Esophagus squamous epithelium (tissue), 5 donors: ENCODE measurements at places on chromosomes 5 and 9.

DNA sequence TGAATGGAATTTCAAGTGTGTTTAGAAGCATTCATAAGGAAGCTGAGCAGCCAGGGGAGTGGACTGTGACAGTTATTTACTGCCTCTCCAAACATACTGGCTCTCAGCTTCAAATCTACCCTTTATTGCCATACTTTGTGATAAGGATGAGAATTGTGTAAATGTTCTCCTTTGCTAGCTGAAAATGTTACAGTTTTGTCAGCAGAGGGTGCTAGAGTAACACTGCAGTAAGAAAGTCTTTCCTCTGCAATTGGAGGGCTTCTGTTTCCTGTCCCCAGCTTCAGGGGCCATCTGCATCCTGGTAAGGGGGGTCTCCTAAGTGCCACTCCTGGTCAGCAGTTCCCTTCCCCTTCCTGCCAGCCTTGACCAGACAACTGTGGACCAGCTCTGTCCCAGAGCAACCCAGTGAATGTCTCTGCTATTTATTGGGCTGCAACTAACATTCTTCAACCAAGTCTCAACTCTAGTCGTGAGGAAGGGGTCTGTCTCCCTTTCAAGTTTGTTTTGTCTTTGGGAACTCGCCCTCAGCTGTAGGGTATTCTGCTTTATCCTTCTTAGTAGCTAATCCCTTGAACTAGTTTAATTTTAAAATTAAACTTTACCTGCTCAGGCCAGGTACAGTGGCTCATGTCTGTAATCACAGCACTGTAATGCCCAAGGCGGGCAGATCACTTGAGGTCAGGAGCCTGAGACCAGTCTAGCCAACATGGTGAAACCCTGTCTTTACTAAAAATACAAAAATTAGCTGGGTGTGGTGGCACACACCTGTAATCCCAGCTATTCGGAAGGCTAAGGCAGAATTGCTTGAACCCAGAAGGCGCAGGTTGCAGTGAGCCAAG lies 45.3 kb downstream of the RAPGEF6 start:
- no peak for DNase-seq

- no peak for DNase-seq
Observed at GRCh38 chr5:32445287-32445758, 783 bp upstream of the ZFR start.

GRCh38 chr5:157971571-157972216 lies 112.7 kb upstream of the CLINT1 start:
- DNase-seq: no peak

DNA sequence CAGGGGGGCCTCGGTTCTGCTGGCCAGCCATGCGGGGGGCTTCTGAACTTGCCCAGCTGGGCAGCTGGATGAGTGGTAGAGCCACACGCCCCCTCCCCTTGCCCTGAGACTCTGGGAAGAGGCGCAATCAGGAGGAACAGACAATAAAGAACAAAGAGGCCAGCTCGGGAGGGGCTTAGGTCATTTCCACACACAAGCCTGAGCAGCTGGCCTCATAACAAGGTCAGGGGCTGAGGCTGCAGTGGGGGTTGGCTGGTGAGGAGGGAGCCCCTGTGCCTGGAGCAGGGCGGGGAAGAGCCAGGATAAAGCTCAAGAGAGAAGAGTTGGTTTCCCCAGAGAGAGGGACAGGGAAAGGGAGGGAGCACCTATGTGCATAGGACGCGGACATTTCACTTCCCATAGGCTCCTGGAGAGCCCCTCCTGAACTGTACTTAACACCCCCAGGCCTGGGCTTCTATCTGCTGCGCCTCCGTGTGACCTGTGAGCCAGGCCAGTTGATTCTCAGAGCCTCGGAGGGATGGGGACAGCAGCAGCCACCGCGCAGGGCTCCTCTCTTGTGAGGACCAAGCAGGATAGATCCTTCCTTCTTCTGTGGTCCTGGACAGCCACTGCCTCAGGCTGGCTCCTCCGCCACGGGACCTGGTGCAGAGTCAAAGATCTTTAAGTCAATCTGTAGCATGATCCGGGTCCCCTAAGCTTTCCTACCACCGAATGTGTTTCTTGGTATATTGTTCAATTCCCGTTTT lies 75.3 kb upstream of the GGTA1 start:
- DNase-seq: no peak

- DNase-seq: no peak
Observed at GRCh38 chr9:92706218-92706940, 36.4 kb upstream of the IPPK start.

DNA sequence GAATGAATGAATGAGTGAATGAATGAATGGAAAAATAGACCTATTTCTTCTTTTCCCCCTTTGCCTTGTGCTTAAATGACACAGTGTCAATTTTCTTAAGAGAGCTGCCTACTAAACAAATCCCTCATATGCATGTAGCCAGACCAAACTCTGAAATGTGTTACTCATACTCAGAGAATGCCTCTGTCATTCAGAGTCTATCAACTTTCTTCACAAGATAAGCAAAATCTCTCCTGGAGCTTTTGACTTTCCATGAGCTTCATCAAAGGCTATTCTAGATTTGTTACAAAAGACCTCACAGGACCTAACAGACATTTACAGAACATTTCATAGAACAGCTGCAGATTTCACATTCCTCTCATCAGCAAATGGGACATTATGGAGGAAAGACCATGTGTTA lies 275.7 kb upstream of the MSX2 start:
- no peak for DNase-seq

DNA sequence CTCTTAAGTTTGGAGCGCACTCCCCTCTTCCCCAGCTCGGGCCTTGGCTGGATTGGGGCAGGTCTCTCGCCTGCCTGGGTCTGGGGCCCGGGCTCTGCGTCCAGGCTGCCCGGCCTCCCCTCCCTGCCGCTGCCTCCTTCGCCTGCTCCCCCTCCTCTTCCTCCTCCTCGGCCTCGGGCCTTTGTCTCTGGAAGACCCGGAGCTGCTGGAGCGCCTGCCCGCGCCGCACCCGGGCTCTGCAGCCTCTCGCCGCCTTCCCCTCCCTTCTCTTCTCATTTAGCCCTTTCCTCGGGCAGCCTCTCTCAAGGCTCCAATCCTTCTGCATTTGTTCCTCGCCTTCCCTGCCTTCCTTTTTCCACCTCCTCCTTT lies 218.5 kb downstream of the C9orf50 start:
- no peak for DNase-seq

DNA sequence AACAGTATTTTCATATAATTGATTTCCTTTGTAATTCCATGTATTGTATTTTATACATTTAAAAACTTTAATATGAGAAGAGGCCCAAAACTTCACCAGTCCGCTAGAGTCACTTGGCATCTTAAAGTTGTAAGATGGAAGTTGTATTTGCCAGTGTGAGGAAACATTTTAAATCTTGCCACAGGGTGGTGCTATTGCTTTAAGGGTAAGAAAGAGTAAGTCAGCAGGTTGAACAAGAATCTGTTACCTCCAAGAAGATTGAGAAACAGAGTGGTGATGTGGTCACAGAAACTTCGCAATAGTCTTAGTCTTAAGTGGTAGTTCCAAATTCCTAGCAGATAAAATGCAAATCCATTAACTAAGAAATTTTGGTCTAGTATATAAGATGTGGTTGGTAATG lies 39.8 kb upstream of the RANBP6 start:
- no peak for DNase-seq

- DNase-seq: no peak
Observed at GRCh38 chr5:132375957-132376356, 6.4 kb downstream of the SLC22A5 start.

DNA sequence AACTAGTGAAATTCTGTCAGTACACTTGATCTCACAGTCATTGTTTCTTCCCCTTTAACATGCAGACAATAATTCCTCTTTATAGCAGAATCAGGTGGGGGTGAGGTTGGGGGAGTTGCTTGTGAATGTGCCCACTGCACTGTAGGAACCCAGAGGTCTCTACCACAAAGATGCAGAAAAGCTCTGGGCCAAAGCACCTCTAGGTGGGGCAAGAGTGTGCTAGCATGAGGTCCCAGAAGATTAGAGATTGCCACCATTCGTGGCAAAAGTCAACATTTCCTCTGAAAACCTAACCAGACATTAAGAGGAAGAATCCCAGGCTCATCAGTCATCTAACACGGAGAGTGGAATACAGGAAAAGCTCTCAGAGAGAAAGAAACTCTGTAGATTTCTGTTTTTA lies 74.5 kb downstream of the PTCD2 start:
- no peak for DNase-seq

GRCh38 chr9:35552376-35552775 lies 52.7 kb upstream of the TESK1 start:
- DNase-seq: no peak

GRCh38 chr5:75656311-75657003 lies 45.2 kb downstream of the ANKDD1B start:
- no peak for DNase-seq

DNA sequence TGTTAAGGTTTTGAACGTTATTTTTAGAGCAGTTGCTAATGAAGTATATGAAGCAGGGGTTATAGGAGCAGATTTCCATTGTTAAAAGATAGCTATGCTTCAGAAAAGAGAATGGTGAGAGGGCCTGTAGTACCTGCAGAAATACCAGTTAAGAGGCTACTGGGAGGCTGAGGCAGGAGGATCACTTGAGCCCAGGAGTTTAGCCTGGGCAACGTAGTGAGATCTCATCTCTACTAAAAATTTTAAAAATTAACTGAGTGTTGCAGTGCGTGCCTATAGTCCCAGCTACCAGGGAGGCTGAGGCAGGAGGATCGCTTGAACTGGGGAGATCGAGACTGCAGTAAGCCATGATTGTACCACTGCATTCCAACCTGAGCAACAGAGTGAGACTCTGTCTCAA lies 148.8 kb downstream of the ZCCHC7 start:
- DNase-seq: no peak

- no peak for DNase-seq
Observed at GRCh38 chr5:100407053-100407452, 128.1 kb upstream of the FAM174A start.
